Stimulated activated CD4-positive, alpha-beta T cell treated with anti-CD3 and anti-CD28 coated beads, Interleukin-1b, Interleukin-23, amount 100 ng/mL, for 1 hour (primary cell): ENCODE measurements at places on chromosomes 2 and 18.

DNA sequence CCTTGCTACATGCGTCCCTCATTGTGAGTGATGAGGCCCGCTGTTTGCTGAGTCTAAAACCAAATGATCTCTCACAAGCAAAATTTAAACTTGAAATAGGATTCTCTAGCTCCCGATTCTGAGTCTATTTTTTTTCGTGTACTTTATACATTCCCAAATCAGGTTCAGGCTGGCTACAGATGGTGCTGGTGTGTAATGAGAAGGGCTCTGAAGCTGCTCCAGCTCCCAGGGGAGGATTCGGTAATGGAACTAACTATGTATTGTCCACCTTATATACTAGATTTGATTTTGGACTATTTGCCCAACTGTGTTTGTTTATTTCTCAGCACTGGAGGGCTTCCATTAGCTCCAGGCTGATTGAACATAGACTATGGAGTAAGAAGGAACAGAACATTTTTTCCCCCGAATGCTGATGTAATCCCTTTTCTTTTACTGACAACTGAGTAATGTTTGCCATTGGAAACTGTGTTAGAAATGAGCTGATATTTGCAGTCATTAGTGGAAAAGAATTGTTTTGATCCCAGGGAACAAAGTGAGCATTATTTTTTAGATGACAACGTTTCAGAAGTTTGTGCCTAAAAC lies 274.0 kb upstream of the FIGN start:
- no peak for DNase-seq

DNA sequence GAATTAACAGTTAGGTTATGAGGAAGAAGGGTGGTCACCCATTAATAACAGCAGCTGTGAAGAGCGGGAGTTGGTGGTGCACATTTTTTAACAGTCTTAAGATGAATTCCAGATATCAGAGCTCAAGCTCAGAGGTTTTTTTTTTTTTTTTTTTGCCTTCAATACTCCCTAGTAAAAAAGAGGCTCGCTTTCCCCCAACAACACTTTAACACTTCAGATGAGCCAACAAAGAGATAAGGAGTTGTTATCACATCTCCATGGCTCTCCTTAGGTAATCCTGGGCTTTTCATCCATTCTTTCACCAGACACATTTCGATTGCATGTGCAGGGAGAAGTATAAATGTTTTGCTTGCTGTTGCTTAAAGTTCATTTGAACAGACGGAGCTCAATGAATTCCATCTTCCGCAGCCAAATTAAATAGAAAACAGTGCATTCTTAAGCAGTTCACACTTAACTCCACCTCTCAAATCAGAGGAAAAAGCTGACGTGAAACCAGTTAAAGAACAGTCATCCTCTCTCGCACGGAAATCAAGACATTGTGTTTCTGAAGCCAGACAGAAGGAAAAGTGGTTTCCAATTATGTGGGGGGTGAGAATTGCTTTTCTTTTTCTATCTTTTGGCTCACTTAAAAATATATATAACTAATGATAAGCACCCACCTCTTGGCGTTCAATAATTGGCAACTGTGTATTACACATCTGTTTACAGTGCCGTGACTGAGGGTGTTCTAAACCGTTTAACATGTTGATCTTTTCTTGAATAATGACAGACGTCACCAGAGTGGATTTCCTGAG lies 118.2 kb downstream of the ZNF521 start:
- no peak for DNase-seq

- DNase-seq, result no peak
These were observed 230.1 kb upstream of the CCDC150 start for GRCh38 chr2:196409376-196409775.

DNA sequence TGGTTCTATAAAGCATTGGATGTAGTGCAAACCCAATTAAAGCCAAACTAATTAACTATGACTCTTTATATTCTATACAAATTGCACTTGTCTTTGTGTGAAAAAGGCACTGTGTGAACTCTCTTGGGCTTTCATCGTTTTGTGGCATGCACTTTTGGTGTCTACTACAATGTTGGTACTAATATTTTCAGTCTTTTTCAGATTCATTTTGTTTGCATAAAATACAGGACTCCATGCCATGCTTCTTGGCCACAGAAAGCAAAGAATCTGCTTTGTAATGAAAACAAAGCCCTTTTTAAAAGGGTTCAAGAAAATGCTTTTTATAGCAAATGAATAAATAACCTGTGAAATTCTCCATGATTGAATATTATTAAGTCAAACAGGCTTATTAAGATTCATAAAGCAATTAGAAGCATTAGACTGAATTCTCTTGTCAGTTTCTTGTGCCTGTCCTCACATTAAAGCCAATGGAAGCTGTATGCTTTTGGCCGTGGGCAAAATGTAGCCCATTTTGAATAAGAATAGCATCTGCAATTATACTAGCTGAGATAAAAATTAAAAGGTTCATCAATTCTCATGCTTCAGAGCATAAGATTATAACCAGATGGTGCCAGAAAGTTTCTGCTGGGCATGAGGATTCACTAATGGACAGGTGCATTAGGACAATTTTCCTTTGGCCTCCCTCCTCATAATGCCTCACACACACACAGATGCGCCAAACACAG lies 1665.2 kb downstream of the SUCLG1 start:
- no peak for DNase-seq

DNA sequence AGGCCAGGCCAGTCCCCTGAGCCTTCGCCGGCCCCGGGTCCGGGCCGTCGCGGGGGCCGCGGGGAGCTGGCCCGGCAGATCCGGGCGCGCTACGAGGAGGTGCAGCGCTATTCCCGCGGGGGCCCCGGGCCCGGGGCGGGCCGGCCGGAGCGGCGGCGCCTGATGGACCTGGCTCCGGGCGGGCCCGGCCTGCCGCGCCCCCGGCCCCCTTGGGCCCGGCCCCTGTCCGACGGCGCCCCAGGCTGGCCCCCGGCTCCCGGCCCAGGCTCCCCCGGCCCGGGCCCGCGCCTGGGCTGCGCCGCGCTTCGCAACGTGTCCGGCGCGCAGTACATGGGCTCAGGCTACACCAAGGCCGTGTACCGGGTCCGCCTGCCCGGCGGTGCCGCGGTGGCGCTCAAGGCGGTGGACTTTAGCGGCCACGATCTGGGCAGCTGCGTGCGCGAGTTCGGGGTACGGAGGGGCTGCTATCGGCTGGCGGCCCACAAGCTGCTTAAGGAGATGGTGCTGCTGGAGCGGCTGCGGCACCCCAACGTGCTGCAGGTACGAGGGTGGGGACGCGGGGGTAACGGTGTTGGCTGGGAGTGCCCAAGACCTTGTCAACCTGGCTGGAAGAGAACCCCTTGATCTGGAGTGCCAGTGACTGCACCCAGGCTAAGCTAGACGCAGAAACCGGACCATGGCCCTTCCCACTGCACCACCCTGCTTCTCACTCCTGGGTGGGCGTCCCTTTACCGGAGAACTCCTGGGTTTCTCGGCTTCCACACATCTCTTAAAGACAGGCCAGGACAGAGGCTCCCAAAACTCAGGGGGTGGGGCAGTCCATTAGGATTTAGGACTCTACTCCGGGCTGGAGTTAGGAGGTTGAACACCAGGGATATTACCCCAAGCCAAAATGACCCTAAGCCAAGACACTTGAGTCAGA lies 739 bp downstream of the PKDCC start:
- no peak for DNase-seq

- no peak for DNase-seq
These were observed 1778.9 kb upstream of the CELF4 start for GRCh38 chr18:39344487-39344886.

DNA sequence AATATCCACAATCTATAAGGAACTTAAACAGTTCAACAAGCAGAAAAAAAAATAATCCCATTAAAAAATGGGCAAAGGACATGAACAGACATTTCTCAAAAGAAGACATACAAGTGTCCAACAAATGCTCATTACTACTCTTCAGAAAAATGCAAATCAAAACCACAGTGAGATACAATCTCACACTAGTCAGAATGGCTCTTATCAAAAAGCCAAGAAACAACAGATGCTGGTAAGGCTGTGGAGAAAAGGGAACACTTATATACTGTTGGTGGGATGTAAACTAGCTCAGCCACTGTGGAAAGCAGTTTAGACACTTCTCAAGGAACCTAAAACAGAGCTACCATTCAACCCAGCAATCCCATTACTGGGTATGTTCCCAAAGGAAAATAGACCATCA lies 7.2 kb upstream of the CRYGB start:
- no peak for DNase-seq

DNA sequence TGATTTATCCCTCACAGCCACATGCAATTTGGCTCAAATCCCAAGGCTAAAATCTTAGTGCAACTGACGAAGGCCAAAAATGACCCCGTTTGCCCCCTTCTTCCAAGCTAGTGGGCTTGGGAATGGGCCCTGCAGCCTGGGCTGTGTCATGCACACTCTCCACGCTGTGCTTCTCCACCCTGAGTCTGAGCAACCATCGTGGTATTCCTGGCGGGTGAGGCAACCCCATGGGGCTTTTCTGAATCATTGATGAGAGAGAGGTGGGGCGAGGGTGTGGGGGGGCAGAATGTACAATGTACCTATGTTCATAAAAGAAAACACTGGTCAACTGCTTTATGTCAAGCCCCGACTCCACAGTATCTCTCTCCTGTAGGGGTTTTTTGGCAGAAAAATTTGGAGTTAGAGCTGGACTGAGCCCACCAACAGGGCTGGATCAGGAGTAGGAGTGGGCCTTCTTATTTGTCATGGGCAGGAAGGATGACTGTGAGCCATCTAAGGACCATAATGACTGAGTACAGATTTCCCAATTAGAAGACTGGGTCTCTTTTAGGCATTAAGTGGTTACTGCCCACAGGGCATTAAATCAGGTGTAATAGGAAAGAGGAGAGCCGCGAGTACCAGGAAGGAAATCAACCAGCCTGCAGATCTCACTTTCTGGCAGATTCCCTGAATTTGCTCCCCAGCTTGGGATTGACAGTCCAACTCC lies 8.9 kb downstream of the SULT1C2 start:
- DNase-seq, result no peak

DNA sequence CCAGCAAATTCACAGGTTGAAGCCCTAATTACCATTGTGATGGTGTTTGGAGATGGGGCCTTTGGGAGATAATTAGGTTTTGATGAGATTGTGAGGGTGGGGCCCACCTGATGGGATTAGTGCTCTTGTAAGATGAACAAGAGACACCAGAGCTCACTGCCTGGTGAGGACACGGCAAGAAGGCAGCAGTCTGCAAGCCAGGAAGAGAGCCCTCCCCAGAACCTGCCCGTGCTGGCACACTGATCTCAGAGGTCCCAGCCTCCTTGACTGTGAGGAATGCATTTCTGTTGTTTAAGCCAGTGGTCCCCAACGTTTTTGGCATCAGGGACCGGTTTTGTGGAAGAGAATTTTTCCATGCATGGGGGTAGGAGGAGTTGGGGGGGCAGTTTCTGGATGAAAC lies 240.7 kb downstream of the KLHL29 start:
- no peak for DNase-seq

- DNase-seq, result no peak
These were observed 169.2 kb upstream of the NABP1 start for GRCh38 chr2:191508738-191509137.

DNA sequence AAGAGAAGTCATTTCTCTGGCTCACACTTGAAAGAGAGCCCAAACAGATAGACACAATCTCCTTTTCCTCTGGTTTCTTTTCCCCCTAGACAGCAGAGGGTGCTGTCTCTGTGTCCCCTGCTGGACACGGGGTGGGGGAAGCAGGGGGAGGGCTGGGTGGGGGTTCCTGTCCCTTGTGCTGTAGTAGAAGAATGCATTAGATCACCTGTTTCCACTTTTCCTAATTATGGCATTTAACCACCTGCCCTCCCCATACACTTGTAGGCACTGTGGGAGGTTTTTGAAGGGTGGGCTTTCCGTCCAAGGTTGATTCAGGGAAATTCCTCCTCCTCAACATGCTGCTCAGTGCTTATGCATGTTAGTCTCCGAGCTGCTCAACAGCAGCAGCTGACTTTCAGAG lies 206.2 kb upstream of the EPAS1 start:
- no peak for DNase-seq

GRCh38 chr2:200360364-200360763 lies 53.9 kb downstream of the SPATS2L start:
- DNase-seq, result no peak

DNA sequence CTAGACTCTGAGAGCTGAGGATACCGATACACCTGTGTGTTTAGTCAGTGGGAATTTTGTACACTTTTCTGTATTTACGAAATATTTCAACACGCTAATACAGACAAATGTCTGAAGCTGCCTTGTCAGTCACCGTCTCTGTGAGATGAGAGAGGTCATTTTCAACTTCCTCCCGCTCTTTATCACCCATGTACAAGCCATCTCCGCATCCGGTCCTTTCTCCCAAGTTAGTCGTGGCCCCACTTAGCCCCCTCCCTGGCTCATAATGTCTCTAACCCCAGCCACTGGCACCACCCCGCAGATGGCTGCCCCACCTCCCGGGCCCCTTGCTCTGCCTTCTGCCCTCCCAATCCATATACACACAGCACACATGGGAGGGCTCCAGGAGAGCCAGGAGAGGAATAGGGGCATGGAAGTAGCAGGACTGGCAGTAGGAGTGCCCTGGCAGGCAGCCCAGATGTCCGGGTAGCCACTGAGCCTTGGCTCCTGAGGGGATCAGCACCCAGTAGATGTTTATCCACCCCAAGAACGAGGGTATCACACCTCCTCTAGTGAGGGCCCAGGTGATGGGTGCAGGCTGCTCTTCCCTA lies 2.0 kb upstream of the RUFY4 start:
- no peak for DNase-seq
